GM12892 (cell line): ENCODE measurements at places on chromosomes 6 and 20.

- no peak for DNase-seq
Measured at GRCh38 chr20:44537993-44538392, 16.1 kb upstream of the SERINC3 start.

DNA sequence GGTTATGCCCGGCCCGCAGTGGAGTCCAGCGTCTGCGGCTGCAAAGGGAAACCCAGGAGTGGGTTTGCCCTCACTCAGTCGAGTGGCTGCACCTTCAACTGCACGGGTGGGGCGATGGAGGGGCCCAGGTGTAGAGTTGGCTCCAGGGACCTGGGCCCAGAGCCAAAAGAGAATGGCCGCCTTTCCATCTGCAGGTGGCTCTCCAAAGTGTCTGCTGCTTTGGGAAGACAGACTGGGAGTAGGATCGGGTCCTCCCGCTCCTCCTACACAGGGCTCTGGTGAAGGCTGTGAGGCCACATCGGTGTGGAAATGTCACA lies 80.1 kb downstream of the PTPN1 start:
- DNase-seq: no peak

GRCh38 chr6:111096246-111096645 lies 8.9 kb downstream of the SLC16A10 start:
- no peak for DNase-seq

GRCh38 chr6:138162955-138163575 lies 1.3 kb downstream of the ARFGEF3 start:
- no peak for DNase-seq
